ENCODE measurements at places on chromosomes 2 and 18.

DNA sequence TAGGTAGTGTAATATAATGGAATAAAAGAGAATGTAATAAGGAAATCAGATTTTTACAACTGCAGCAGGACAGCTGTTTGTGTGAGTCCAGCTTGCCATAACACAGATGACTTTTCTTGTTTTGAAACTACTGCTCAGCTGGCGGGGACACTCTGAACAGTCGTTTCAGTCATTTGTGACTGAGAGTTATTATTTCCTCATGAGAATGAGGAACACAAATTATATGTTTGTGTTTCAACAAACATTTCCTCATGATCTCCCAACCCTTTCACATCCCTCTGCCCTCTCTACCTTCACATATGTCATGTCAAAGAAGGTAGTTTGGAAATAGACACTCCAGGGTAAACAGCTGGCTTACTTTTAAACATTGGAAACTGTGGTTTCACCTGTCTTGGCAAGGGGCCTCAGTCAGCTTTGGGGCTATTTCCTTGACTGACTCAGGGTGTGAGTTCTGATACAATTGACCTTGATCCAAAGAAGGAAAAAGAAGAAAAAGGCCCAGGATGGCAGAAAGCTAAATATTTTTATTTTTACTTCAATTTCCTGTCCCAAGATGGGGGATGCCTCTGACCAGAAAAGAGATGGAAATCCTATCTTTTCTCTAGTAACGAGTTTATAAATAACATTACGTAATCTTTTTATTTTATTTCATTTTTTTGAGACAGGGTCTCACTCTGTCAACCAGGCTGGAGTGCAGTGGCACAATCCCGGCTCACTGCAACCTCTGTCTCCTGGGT, 593 bp downstream of the SP140L start:
- DNase-seq: peak; percentile 19

DNA sequence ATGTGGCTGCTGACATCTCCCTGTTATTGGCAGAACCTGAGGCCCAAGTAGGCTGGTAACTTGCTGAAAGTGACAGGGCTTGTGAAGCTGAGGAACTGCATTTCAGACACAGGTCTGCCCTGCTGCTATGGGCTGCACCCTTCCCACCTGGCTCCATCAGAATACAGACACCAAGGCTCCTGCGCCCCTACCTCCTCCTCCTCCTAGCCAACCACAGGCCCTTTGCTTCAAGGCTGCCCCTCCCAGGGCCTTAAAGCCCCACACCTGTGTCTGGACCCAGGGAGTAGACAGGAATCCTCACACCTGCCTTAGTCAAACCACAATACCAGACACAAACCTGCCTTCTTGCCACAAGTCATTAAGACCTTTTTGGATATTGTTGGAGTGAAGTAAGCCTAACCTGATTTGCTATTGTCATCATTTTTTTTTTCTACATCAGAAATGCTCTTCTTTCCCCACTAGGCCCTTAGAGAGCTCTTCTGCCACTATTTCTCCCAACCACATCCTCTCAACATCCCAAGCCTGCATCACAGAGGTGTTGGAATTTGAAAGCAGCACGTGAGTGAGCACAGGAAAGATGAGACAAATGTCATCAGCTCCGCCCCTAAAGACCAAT, 489.7 kb downstream of the EIPR1 start:
- DNase-seq: no peak

DNA sequence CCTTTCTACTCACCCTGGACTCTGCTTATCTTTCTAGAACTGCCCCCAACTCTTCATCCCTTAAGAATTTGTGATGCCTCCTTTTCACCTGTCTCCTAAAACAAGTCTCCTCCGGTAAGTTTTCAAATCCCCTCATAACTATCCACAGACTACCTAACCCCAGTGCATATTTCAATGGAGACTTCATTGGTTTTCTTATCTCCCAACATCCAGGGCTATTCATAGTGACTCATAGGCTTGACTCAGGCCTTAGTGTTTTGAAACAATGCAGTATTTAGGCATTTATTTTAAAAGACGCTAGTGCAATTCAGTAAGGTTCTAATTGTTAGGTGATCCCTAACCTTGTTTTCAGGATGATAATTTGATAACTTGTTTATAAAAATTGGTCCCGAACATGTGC, 399.2 kb downstream of the CPS1 start:
- no peak for DNase-seq

GRCh38 chr2:105256431-105257047, 15.0 kb downstream of the GPR45 start:
- no peak for DNase-seq

- DNase-seq: no peak
These were observed 676.1 kb upstream of the CELF4 start for GRCh38 chr18:38241736-38242135.

DNA sequence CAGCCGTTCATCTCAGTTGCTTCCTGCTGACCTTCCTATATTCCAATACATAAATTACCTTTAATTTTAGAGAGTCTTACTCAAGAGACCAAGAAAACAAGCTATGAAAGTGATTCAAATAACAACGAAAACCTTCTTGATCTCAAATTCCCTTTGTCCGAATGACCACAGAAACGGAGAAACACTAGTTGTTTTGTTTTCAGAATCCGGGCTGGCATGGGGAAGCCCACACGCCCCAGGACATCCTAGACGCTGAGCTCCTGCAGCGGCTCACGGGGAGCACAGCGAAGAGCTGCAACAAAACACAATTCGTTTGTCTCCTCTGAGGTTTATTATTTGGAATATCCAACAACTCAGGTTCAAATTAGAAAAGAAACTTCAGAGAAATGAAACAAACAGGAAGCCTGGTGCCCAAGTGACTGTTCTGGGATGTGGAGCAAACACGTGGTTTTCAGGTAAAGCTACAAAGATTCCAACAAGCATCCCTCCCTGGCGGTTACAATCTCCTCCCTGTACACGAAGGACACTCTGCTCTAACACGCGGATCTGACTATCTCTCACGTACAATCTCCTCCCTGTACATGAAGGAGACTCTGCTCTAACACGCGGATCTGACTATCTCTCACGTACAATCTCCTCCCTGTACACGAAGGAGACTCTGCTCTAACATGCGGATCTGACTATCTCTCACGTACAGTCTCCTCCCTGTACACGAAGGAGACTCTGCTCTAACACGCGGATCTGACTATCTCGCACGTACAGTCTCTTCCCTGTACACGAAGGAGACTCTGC, 237.5 kb downstream of the TWIST2 start:
- no peak for DNase-seq

- no peak for DNase-seq
These were observed 47.9 kb downstream of the ANKMY1 start for GRCh38 chr2:240509667-240510512.
